ENCODE measurements at places on chromosomes 4 and X.

DNA sequence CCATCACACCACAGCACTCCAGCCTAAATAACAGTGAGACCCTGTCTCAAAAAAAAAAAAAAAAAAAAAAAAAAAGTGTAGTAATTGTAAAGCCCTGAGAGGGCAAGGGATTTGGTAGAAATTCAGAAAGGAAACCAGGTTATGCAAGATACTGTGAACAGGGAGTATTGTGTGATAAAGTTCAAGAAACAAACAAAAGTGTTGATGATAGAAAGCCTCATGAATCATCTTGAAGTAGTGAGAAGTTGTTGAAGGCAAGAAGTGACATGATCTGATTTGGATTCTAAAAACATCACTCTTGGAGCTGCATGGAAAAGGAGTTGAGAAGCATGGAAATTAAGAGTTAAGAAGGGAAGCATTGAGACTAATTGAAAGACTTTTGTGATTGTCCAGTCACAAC lies 102.2 kb downstream of the RAP1GDS1 start:
- H3K4me1 ChIP-seq, result no peaks in the 10 kb centered on the region
- no peak overlapping the region for H3K27ac ChIP-seq
- no peak for DNase-seq
- no peak overlapping the region for H3K4me3 ChIP-seq
- H3K36me3 ChIP-seq, result peaks cover 9% of the 10 kb centered on the region

DNA sequence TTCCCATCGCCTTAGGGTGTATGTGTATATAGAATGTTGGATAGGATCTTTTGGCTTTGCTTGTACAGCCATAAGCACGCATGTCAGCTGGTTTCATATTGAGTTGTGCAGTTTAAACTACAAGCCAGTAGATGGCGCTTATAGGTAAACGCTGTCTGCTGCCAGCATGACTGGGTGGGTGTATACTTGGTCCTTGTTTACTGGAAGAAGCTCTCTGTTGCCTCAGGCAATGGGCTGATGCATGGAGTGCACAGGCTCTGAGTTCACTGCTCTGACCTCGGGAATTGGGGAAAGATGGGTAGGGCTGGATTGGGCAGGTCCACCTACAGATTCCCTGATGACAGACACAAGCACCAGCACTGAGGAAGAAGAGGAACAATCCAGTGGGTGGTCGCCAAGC lies 831.5 kb downstream of the STIM2 start:
- H3K4me1 ChIP-seq, result no peaks in the 10 kb centered on the region
- no peaks in the 10 kb centered on the region for H3K27me3 ChIP-seq
- no peak overlapping the region for H3K27ac ChIP-seq
- no peak for DNase-seq

DNA sequence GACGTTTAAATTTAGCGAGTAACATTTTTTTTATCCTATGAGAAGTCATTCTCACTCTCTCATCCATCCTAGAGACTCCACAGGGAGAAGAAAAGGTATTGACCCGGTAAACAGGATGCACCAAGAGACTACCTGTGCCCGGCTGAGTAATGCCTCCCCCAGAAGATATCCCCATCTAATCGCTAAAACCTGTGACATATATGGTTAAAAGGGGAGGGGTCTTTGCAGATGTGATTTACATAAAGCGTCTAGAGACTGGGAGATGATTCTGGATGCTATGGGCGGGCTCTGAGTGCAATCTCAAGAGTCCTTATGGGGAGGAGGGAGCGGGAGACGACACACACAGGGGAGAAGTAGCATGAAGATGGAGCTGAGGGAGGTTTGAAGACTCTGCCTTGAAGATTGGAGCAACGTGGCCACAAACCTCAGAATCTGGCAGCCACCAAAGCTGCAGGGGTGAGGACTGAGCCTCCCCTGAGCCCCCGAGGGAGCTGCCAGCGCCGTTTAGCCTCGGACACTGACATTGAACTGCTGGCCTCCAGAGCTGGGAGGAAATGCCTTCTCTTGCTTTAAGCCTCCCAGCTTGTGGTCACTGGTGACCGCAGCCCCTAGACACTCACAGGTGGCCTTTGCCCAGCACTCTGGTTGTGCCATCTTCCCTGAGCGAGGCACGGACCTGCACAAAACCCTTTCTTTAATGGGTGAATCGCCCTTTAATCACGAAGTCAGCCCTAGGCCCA lies 11.2 kb downstream of the ABLIM2 start:
- H3K4me1 ChIP-seq, result no peaks in the 10 kb centered on the region
- no peak overlapping the region for H3K4me3 ChIP-seq
- no peak for DNase-seq
- no peak overlapping the region for H3K27ac ChIP-seq
- no peaks in the 10 kb centered on the region for H3K36me3 ChIP-seq

DNA sequence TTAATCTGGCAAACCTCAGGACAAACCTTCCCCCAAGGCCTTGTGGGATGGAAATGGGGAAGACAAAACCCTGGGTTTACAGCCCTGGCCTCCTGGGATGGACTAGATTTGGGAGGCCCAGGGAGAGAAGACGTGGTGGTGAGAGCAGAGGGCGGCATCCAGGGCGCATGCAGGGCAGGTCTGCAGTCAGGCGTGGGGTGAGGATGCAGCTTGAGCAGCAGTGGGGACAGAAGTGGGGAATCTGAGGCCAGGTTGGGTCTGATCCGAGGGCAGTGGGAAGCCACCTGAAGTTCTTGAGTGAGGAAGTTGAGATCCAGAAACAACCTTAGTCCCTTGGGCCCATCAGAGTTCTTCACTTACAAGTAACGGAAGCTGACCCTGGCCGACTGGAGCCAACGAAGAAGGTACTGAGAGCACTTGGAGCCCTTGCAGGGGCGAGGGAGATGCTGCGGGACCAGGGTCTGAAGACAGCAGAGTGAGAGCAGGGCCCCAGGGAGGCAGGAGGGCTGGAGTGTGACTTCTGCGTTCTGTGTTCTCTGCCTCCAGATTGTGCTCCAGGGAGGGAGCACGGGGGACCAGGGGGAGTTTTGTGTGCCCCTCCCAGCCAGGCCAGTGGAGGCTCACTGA lies 42.0 kb upstream of the GPR78 start:
- H3K4me1 ChIP-seq, result no peaks in the 10 kb centered on the region
- DNase-seq, result no peak
- no peaks in the 10 kb centered on the region for H3K27me3 ChIP-seq
- no peaks in the 10 kb centered on the region for H3K36me3 ChIP-seq
- H3K27ac ChIP-seq, result no peak overlapping the region

- H3K27me3 ChIP-seq, result no peaks in the 10 kb centered on the region
- no peaks in the 10 kb centered on the region for H3K36me3 ChIP-seq
- H3K4me3 ChIP-seq, result no peak overlapping the region
- H3K27ac ChIP-seq, result no peak overlapping the region
- no peak for DNase-seq
Measured at GRCh38 chr4:37968747-37969146, 8.5 kb downstream of the PTTG2 start.

DNA sequence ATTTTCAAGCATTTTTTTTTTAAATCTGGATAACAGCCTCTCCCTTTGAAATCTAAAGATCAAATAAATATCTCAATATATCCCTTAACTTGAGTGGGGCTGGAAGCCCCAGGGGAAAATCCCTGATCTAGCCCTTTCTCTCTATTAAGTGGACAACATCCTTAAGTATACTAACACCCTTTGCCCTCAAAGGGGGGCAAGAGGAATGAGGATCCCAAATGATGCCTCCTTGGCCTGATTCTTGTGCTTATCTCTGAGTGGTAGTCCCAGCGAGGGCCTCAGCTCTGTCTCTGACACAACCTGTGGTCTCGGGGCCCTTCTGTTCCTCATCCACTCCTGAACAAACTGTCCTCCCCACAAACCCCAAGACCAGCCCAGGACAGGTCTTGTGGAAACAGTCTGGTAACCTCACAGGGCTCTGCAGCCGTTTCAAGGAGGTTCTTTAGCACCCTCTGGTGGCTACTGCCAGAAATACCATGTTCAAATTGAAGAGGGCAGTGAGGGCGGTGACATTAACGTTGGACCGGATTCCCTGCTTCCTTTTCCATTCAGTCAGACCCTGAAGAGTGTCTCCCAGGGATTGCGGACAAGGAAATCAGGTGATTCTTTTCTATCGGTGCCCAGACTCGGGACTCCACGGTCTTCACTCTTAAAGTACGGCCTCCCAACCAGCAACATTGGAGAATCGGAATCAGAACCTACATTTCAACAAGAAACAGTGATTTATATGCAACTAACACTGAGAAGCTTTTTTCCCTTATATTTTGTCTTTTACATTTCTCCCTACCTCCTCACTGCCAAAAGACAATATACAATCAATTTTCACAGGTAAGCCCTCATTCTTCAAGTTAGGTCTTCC lies 13.0 kb downstream of the CXCL13 start:
- no peaks in the 10 kb centered on the region for H3K4me1 ChIP-seq
- no peak overlapping the region for H3K4me3 ChIP-seq
- no peaks in the 10 kb centered on the region for H3K36me3 ChIP-seq

GRCh38 chr4:125390126-125390525 lies 75.4 kb downstream of the FAT4 start:
- H3K36me3 ChIP-seq, result no peaks in the 10 kb centered on the region
- no peaks in the 10 kb centered on the region for H3K4me1 ChIP-seq
- H3K4me3 ChIP-seq, result no peak overlapping the region
- no peak for DNase-seq

DNA sequence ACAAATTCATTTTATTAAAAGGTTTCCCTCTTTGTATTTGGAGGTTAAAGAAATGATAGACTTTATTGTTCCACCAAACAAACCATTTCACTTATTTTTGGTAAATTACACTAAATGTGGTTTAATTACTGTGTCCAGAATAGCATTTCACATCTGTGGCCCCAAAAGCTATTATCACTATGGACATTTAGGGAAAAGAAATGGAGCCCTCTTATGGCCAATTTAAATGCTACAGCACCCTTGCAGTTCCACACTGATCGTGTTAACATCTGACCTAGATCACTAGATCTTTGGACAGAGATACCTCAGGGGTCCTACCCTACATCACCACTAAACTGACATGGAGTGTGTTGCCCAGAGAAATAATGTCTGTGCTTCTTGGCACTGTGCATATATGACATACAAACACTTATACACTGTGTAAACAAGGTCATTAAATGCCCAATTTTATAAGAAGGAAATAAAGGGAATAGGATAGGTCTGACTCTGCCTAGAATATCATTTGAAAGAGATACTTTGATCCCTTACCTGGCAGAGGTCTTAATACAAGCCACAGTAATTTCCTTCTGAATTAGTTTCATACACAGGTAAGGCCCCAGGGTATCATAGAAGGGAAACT lies 163.9 kb downstream of the KDR start:
- H3K4me3 ChIP-seq, result no peak overlapping the region
- H3K27me3 ChIP-seq, result no peaks in the 10 kb centered on the region
- H3K36me3 ChIP-seq, result no peaks in the 10 kb centered on the region
- peak; percentile 41 for DNase-seq
- H3K4me1 ChIP-seq, result no peaks in the 10 kb centered on the region
- no peak overlapping the region for H3K27ac ChIP-seq

DNA sequence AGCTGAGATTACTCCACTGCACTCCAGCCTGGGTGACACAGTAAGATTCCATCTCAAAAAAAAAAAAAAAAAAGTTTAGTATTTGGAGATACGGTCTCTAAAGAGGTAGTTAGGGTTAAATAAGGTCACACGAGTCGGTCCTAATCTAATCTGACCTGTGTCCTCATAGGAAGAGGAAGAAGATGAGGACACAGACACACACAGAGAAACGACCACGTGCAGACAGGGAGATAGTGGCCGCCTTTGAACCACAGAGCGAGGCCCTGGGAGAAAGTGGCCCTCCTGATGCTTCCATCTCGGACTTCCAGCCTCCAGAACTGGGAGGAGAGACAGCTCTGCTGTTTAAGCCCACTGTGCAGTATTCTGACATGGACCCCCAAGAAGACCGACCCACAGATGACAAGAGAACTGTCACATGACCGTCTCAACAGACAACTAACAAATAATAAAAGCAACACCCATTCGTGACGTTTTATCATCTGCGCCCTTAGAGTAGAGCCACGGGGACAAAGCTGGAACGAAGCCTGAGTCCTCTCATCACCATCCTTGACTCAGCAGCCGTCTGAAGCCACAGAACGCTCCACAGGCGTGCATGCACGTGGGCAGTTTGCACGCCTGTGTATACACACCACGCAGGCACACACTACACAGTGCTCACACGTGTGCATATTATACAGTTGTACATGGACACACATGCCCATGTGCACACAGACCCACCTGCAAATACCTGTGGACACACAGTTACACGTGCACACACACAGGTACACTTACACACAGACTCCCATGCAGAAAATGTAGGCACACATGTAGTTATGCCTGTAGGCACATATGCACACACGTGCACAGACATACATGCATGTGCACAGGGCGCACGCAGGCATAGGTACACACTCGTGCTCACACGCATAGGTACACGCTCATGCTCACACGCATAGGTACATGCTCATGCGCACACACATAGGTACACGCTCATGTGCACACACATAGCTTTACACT lies 51.7 kb downstream of the FAM53A start:
- H3K4me3 ChIP-seq, result no peak overlapping the region
- H3K4me1 ChIP-seq, result no peaks in the 10 kb centered on the region
- no peak for DNase-seq
- no peaks in the 10 kb centered on the region for H3K27me3 ChIP-seq
- no peaks in the 10 kb centered on the region for H3K36me3 ChIP-seq

- H3K4me1 ChIP-seq, result peaks cover 71% of the 10 kb centered on the region
- H3K27ac ChIP-seq, result peak overlapping the region; percentile 3
- H3K4me3 ChIP-seq, result no peak overlapping the region
- no peaks in the 10 kb centered on the region for H3K27me3 ChIP-seq
- peak; percentile 21 for DNase-seq
- H3K36me3 ChIP-seq, result no peaks in the 10 kb centered on the region
Measured at GRCh38 chrX:13693341-13693961, 4.5 kb downstream of the RAB9A start.

DNA sequence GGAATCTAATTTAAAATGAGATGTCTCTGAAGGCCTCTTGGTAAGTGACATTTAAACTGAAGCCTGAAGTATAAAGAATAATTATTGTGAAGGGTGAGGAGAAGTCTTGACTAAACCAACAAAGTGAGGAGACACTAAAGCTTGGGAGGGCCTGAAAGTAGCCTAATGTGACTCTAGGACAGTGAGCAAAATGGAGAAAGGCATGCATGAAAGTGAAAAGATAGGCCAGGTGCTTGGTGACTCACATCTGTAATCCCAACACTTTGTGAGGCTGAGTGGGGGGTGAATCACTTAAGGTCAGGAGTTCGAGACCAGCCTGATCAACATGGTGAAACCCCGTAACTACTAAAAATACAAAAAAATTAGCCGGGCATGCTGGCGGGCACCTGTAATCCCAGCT lies 46.9 kb upstream of the SMARCAD1 start:
- no peaks in the 10 kb centered on the region for H3K36me3 ChIP-seq
- no peak overlapping the region for H3K27ac ChIP-seq
- H3K4me3 ChIP-seq, result no peak overlapping the region
- H3K4me1 ChIP-seq, result no peaks in the 10 kb centered on the region
- no peaks in the 10 kb centered on the region for H3K27me3 ChIP-seq
- DNase-seq, result no peak

DNA sequence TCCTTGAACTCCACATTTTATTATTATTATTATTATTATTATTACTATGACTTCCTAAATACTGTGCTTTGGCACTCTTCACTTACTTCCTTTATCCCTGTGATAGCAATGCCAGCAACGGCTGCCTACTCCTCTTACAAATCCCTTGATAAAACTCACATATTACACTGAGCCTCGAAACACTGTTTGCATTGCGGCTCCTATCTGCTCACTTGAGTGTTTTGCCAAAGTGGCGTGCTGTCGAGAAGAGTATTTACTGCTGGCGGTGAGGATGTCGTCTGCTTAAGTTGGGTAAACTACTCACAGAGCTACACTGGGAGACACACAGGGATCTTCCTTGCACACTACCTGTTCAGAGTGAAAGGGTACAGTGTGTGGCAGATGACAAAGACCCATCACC lies 143.4 kb upstream of the VCX3A start:
- H3K27me3 ChIP-seq, result no peaks in the 10 kb centered on the region
- no peak overlapping the region for H3K27ac ChIP-seq
- no peaks in the 10 kb centered on the region for H3K36me3 ChIP-seq
- DNase-seq, result no peak

GRCh38 chr4:13151194-13151593 lies 332.9 kb downstream of the RAB28 start:
- H3K27ac ChIP-seq, result no peak overlapping the region
- no peak overlapping the region for H3K4me3 ChIP-seq
- H3K4me1 ChIP-seq, result no peaks in the 10 kb centered on the region

Data from B cell (primary cell).